ENCODE measurements at places on chromosomes 7 and 10.

- no peak for DNase-seq
Observed at GRCh38 chr7:97017192-97018125, 7.2 kb downstream of the DLX5 start.

- no peak for DNase-seq
Observed at GRCh38 chr10:73758704-73759511, 14.7 kb downstream of the SEC24C start.

DNA sequence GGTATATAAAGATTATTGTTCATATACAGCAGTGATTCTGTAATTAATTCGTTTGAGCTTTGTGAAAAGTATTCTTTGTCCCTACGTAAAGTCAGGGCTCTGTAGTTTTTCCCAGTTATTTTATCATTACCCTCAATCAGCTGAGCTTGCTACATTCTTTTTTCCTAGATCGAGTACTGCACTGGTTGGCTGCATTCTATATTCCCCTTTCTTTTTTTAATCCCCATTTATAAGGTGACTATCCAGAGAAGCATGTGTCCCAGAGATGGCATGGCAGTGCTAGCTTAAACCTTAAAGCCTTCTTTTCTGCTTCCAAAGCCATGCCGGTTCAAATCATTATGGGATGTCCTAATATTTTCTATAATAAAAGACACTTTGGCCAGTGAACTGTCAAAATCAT lies 230.1 kb upstream of the CELF2 start:
- no peak for DNase-seq

- no peak for DNase-seq
Observed at GRCh38 chr10:9545073-9545472, 1472.6 kb upstream of the CELF2 start.

DNA sequence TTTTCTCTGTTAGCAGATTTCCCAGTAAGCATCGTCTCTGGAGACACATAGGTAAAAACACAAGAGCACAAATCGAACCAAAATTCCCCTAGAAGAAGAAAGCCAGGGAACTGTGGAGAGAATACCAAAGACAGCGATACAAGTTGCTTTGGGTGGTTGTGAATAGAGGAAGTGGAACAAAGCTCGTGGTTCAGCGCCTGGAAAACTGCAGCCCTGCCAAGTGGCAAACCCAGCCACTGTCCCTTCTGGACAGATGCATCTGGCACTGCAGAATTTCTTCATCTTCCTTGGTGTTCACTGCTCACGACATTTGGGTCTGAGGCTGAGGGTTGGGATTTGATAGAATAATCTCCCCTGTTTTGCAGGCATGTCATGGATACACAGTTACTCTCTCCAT lies 733.8 kb downstream of the PARD3 start:
- DNase-seq: peak; percentile 42

GRCh38 chr7:152411389-152411788 lies 24.4 kb downstream of the KMT2C start:
- DNase-seq: no peak

GRCh38 chr10:33507662-33508425 lies 173.4 kb upstream of the NRP1 start:
- DNase-seq: no peak

GRCh38 chr10:49325916-49326783 lies 27.2 kb downstream of the C10orf71 start:
- DNase-seq: no peak

DNA sequence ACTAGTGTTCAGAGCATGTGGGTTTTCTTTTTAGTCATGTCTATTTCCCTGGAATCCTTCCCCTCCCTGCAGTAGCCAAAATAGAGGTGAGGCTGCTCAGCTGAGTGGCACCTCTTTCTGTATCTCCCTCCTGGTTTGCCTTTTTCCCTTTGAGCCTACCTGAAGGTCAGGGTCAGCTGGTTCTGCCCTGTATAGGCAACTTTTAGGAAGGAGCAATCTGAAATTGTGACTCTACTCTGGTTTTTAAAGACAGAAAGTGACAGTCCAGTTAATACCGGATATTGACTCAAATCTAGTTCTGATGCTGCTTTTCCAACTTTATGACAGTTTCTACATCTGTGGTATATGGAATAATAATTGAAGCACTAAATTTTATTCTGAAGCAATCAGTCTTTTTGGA lies 26.0 kb downstream of the CCM2 start:
- DNase-seq: no peak

DNA sequence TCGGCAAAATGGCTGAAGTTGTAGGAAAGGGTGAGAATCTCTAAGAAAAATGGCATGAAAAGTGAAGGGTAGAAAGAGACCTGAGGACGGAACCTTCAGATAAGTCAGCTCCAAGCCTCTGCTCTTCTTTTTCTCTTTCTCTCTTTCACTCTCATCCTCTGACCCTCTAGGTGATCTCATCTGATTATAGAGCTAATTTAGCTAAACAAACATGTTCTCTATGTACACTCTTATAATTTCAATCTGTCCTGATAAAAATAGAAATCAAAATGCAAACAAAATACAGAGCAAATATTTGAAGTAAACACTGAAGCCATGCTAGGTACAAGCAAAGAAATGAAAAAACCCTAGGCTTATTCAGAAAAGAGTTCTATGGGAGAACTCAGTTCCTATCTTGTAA lies 14.4 kb upstream of the CUBN start:
- no peak for DNase-seq

DNA sequence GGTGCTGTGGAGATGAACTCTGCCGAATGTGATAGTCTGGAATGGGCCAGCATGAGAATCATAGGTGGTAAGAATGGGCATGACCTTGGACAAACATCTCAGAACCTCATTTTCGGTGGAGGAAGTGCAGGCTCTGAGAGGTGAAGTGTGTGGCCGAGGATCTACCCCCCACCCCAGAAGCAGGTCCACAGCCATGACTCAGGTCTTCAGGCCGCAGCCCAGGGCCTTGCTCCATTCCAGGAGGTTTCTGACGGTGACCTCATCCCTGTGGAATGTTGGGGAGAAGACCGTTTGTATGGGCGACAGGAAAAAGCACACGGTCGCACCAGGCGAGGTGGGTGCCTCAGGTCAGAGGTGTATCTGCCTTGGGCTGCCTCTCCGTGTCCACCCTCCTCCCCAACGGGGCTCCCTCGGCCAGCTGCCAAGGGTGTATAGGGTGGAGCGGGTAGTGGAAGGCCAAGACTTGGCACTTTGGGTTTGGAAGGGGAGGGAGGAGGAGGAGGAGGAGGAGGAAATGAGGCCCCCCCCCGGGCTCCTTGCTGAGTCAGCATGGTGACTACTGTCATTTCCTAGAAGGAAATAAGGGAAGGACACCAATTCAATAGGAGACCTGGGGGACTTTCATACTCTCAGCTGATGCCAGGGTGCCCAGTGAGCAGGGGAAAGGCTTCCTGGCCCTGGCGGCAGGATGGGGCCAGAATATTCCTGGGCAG lies 168.0 kb upstream of the RHEB start:
- DNase-seq: peak; percentile 92

GRCh38 chr7:69452797-69453196 lies 145.5 kb upstream of the AUTS2 start:
- DNase-seq: peak; percentile 1

DNA sequence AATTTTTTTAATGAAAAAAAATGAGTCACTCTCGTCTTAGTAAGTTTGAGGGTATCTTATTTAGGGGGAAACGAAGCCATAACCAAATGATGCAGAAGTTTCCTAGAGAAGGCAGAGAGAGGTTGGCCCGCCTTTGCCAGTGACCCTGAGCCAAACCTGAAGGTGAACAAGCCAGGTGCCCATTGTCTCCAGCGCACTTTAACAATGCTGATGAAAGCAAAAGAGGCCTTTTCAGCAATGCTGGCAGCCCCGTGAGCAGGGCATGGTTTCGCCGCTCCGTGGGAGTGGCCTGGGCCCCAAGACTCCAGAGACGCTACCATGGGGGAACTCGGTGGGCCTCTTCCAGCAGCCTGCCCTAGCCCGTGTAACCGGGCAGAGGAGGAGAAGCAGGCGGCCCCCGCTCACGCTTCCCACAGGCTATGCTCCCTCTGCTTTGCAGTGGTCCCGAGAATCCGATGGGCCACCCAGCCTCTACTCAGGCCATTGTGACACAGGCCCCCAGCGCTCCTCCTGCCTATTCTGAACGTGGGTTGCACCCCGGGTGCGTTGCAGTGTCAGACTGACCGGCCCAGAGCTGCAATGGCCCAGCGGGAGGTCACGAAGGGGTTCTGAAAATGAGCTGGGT lies 14.0 kb upstream of the UNCX start:
- DNase-seq: no peak

DNA sequence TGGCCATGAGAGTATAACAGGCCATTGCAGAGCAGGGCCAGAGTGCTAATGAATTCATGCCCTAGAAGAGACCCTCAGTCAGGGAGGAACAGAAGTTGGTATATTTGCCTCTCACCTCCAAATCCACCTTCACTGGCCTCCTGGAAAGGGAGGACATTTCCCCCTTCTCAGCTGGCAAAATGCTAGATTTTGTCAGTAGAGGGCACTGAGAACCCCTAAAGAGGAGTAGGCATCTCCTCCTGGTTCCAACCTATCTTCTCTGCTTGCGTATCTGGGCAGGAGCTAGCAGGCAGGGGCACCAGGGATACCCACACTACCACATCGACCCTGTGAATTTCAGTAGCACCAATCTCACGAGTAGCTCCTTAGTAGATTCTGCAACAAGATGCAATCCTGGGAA lies 79.8 kb upstream of the GHITM start:
- DNase-seq: no peak

DNA sequence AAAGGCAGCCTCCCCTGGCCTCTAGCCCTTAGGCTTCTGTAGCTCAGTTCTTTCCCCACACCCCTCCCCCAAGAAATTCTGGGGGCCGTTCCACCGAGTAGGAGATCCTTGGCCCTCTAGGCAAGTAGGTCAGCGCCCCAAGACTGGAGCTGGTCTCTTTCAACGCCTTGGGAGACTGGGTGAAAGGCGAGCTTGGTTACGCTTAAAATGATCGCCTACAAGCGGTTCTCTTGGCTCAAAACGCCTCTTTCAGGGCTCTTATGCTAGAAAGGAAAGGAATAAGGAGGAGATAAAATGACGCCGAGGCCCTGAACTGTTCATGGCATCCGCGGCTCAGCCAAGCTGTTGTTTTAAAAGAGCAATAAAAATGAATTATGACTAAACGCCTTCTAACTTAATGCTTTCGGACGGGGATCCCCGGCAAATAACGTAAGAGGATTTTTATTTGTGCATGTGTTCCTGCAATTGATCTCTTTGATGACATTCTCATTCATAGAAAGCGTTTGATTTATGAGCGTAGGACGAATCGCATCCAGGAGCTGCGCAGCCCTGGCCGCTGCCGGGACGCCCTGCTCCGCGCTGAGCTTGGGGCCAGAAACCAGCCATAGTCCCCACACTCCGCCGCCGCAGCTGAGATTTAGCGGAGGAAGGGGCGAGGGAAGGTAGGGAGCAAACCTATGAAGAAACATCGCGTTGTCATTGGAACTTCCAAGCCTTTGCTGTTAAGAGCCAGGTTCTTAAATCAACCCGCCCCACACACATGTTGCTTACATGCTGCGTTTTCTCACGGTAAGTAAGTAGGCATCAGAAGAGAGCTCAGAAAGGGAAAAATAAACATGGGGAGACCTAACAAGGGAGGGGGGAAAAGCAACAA lies 3.0 kb upstream of the HOXA1 start:
- no peak for DNase-seq

GRCh38 chr10:46558122-46558391 lies 1.6 kb upstream of the GPRIN2 start:
- DNase-seq: peak; percentile 62

- no peak for DNase-seq
Observed at GRCh38 chr10:127737563-127738511, 852 bp downstream of the FOXI2 start.

DNA sequence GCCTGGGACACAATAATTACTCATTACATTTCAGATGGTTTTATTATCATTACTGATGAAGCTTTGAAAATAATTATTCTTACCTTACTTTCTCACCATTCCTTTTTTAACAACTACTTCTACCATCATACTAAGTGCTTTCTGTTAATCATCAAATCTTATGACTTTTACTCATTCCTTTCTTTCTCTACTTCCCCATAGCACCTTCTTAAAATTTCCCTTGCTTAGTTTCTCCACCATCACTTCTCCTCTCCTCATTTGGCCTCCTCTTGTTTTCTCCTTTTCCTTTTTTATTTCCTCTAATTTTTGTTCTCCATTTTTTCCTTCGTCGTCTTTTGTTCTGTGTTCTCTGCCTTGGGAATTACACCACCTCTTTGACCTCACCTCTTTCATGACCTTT lies 303.2 kb upstream of the KAT6B start:
- no peak for DNase-seq

DNA sequence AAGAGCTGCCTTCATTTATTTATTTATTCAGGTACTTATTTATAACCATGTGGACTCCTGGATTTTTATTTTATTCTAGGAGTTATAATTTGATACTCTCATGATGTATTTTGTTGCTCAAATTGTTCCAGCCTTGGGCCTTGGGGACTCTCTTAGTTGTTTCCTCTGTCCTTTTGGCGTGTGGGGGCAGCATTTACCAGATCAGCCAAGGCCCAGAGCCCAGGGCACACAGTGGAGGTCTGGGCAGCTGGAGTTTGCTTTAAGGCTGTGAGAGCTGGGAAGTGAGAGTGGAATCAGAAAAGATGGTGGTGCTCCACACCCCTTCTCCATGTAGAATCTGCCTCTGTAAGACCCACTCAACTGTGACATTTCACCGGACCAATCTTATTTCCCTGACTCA lies 398.9 kb downstream of the RPS24 start:
- peak; percentile 77 for DNase-seq

GRCh38 chr10:72702868-72703581 lies 11.1 kb downstream of the MCU start:
- no peak for DNase-seq

DNA sequence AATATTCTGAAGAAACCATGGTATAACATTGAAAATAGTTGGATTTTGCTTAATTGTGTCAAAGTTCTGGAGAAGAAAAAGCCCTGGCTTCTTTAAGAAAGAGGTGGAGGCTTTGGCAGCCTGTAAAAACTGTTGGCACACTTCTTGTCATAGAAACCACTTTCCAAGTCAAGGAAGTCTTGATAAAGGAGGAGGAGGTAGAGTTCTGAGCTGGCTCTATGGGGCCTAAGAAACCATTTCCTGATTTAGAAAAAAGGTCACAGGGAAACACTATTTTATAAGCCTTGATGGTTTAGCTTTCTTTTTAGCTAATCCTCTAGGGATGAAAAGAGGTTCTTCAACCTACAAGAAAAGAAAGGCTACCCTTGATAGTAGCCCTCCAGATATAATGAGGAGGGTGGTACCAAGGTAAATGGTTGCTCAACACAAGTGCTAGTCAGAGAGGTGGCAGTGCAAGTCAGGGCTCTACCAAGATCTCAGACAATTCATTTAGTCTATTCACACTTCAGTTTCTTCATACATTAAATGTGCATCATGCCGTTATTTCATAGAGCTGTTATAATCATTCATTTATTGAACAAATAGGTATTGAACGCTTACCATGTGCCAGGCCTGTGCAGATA lies 346.9 kb downstream of the RNLS start:
- no peak for DNase-seq

- no peak for DNase-seq
Observed at GRCh38 chr7:70457482-70457881, 674.5 kb upstream of the GALNT17 start.

GRCh38 chr7:157436763-157437480 lies 100.1 kb downstream of the DNAJB6 start:
- DNase-seq: peak; percentile 12

- no peak for DNase-seq
Observed at GRCh38 chr10:7000061-7000460, 410.8 kb downstream of the SFMBT2 start.
